ENCODE measurements at places on chromosomes 11 and 22.

GRCh38 chr11:113724778-113725177 is 18.7 kb upstream of the TMPRSS5 start:
- DNase-seq: no peak

GRCh38 chr11:131754671-131755070 is 384.3 kb downstream of the NTM start:
- DNase-seq: no peak

DNA sequence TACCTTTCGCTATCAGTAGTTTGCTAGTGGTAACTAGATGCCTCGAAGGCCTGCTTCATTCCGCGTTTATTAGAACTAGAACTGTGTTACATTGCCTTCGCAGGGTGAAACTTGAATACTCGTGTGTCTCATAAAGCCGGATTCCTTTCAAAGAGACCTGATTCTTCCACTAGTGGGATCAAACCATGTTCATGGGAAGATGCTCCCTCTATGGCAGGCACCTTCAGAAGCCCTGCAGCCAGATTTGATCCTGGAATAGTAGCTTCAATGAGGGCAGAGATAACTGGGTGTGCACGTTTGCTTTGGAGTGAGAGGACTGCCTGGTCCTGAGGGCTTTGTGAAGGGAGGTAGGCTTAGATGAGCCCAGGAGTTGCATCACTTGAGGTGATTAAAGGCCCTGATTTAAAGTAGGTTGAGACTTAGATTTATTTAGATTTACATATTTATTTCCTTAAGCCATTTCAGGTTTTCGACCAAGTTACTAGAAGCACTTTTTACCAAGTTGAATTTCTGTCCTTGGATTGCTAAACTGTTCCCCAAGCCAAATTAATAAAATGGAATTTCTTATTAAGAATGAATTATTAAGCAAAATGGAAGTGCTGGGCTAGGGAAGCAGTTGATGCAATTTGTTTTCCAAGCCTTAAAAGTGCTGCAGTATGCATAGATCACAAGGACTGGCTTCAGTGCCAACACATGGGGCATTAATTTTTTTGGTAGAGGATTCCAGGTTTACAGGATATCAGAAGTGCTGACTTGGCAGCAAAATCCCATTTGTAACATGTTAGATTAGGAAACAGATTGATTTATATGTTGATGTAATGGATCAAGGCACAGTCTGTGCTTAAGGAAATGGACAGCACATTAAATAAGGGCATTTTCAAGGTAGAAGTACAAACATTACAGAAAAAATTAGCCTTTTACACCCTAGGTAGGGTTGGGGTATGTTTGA is 32.9 kb downstream of the APLP2 start:
- DNase-seq: no peak

GRCh38 chr11:115304774-115305472 is 199.3 kb downstream of the CADM1 start:
- DNase-seq: no peak

DNA sequence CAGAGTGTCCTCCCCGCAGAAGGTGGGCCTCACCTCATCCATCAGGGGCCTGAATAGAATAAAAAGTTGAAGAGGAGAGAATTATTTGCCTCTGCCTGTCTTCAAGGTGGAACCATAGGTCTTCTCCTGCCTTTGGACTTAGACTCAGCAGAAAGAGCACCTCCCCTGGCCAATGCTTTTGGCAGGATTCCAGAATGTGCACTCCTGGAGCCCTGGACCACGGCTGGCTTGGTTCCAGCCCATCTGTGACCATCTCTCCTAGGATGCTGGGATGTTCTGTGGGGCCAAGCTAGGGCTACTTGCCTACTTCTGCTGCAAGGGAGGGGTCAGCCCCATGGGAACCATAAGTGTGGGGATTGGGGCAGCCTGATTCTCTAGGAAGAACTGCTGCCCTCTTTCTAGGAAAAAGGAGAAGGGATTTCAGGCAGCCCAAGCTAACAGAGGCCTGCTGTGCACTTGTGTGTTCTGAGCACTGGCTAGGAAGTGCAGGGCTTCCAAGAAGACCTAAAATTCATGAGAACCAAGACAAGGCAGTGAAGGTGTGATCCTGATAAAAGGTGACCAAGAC is 32.2 kb upstream of the SHANK2 start:
- peak; percentile 40 for DNase-seq

DNA sequence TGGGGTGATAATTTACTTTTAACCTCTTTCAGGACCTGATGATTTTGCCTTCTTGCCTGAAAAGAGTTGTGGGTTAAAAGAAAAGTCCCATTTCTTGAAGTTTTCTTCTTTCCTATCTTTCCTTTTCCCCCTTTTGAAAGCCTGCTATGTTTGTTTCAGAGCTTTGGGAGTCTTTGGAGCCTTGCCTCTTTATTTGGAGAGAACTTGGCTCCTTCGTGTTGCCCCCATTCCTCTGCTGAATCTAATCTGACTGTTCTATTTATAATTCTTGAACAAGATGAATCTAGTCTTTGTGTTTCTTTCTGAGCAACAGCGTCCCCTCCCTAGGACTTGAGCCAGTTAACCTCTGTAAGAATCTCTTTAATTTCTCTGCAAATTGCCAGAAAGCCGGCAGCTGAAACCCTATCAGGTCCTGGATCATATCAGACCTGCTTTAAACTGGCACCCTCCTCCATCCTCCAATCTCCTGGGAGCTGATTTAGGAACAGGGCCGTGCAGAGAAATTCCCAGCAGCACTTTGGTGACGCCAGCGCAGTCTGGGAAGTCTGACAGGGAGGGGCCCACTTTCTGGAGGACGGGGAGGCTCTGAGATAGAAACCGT is 289.1 kb upstream of the SORL1-AS1 start:
- DNase-seq: no peak

DNA sequence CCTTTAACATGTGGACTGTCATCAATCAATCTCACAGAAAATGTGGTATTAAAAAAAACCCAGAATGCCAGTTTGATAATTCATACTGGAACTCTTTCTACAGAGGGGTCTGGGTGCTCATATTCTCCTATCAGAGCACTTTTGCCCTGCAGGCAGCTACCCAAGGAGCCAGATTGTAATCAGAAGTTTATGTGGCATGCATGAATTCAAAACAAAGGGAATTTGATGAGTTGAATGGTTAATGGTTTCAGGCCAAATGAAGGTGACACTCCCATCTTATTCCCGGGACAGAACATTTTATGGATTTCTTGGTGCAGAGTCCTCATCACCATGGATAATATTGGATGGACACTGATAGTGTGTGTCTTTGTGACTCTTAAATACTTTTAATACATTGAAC is 38.4 kb upstream of the CLPB start:
- DNase-seq: no peak

GRCh38 chr11:130159657-130160497 is at the start of gene ST14:
Gene ST14, plus strand, starts transcription at chr11:130159782. Its CDS starts 198 bp downstream, at chr11:130159980.
- DNase-seq: peak; percentile 76

DNA sequence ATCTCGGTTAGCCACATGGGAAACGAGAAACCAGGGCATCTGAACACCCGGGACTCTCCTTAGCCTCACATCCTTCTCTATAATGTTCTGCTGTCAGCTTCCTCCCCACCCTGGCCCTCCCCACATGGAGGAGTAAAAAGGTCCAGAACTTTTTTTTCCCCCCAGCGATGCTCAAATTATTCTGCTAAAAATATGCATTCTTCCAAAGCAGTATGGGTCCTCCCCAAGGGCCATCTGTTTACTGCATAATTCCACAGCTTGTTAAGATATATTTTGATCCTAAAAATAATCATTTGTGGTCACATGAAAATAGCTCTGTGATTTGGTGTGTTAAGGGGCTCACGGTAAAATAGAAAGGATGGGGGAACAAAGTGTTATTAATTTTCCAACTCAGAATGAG is 281.5 kb upstream of the NARS2 start:
- DNase-seq: no peak

GRCh38 chr11:91248199-91248807 is 976.3 kb upstream of the FAT3 start:
- DNase-seq: no peak

DNA sequence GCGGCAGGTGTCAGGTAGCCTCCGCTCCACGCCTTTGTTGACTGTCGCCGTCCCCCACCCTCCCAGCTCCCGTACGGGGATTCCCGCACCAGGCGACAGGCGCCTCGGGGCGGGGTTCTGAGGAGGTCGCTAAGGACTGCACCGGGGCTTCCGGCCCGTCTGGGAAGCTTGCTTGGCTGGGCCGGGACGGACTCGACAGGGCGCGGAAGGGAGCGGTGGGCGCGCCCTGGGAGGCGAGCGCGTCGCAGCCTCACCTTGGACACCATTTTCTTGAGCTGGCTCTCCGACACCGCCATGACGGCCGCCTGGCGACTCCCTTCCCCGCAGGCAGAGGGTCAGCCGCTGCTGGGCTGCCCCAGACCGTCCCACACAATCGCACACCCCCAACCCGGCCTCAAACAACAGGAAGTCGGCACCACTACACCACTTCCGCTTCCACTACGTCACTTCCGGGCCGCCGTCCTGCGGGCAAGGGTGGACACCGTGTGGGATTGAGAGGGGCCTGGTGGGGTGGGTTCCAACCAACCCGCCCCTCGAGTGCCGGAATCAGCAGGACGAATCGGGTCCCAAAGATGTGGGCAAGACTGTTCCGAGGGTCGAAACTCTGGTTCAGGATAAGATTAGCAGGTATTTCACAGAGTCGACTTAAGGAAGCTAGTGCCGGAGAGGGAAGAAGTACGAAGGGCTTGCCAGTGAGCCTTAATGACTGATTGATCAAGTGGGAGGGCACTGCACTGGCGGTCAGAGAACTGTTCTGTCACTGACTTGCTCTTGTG is at the start of gene TSG101:
TSG101 (minus strand) TSS at position 422 of the 776 bp plus-strand sequence; CDS start at position 296, 126 bp downstream.
- peak; percentile 91 for DNase-seq

DNA sequence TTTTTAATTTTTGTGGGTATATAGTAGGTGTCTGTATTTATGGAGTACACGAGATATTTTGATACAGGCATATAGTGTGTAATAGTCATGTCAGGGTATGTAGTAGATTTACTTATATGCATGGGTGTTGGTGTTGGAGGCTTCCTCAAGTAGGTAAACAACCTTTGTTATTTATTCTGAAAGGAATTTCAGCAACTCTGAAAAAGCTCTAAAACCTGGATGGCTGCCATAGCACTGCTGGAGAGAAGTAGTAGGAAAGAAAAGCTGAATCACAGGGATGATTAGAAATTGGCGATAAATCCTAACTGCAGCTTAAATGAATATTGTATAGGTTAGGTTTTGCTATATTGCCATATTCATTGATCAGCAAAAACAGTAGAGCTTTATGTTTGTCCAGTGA is 44.4 kb upstream of the ST14 start:
- DNase-seq: peak; percentile 9

- peak; percentile 79 for DNase-seq
Measured at GRCh38 chr11:117795638-117796455, 1.2 kb downstream of the DSCAML1 start.

DNA sequence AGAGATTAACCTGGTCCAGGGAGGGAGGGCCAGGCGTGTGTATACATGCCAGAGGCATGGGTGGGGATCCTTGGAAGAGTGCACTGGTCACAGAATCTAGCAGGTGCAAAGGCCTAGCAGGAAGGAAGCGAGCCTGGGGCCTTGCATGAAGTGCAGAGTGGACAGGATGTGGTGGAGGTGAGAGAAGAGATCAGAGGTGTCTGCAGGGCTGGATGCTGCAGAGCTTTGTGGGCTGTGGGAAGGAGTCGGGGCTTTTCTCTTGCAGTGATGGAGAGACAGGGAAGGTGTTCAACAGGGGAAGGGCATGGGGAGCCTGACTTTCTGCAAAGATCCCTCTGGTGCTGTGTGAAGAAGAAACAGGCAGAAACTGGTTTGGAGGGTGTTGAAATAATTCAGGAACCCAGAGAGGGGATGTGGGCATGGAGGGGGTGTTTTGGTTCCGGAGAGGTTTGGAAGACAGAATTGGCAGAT is 2.5 kb upstream of the TPST2 start:
- no peak for DNase-seq

DNA sequence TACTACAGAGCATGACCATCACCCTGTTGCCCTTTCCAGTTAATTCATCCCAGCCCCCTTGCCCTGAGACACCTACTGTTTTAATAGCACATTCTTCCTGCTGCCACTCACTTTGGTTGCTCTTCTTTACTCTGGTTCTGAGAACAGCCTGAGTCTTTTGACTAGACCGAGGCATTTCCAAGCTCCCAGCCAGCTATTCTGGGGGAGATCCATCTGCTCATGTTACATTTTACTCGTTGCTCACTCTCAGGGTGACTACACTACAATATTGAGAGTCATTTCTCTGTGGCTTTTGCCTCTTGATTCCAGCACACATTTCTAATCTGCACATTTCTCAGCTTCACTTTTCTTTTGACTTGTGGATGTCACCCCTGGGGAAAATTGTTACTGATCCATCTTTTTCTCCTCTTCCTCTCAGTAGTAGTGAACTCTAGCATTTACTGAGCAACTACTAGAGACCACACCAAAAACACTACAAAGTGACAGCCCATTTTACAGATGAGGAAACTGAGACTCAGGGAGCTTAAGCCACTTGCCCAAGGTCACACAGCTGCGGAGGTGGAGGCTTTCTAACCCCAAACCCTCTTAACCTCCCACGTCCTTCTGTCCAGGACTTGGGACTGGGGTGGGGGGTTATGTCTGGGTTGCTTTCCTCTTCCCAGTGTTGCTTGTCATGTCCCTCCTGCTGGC is 117.8 kb downstream of the C11orf91 start:
- no peak for DNase-seq

GRCh38 chr11:60184824-60185511 is 2.1 kb upstream of the MS4A6A start:
- no peak for DNase-seq

GRCh38 chr11:3137486-3138177 is 27.5 kb downstream of the OSBPL5 start:
- no peak for DNase-seq

GRCh38 chr22:22750335-22751042 is 106.1 kb downstream of the GGTLC2 start:
- DNase-seq: no peak

DNA sequence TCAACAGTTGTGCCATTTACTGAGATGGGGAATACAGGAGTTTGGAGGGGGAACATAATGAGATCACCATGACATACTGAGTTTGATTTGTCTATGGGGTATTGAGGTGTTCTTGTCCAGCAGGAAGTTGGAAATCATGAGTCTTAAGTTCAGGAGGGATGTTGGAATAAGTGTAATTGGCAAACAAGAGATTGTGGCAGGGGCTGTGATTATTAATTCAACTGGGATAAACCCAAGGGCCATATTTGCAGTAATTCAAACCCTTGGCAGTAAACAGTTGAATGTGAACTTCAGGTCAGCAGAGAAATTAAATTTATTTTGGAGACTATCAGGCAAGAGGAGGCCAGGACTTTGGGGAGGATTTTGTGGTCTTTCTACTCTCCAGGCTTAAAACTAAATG is 33.4 kb downstream of the ADM start:
- DNase-seq: no peak

DNA sequence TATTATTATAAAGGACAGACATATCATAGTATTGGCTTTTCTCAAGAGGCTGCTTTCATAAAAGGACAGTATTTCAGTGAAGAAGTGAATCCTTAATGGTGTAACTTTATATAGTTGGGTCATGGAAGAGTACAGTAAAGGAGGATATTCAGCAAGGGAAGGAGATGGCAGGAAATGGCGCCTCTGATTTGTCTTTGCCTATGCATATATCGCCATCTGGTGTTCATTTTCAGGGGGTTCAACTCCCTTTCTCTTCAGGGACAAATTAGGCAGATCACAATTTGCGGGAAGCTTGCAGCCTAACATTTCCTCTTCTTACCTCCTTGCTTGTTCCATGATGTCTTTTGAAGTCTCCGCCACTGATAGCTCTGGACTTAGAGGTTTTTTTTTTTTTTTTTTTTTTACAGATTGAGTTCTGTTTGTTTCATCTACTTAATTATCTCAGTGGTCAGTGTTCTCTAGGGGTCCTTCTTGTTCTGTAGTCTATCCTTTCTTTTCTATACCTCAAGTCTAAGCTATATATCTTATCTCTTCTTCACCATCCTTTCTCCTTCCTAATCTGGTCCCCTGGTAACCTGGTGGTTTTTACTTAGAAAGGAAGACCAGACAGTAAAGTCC is 21.8 kb upstream of the RRM1 start:
- peak; percentile 77 for DNase-seq

Measured in DMS79 treated with DMSO at 0.1 percent for 48 hours (cell line).